ENCODE measurements at places on chromosomes 12 and 14.

DNA sequence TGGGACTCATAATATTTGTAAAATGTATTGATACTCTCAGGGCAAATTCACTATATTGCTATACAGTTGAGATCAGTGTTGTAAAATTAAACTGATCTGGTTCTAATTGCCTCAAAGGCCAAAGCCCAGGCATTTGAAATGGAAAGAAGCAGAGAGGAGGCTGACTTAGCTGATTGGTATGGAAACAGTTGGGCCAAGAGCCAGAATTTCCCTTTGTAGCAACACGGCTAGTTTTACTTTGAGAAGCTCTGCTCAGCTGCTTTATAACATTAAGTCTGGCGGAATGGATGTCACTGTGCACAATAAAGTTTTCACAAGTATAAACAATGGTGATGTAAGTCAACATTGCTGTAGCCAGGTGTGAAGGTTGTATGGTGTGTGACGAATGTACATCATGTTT is 186.4 kb downstream of the MSRB3 start:
- DNase-seq = no peak

GRCh38 chr14:74596741-74597450 is 15.1 kb downstream of the LTBP2 start:
- no peak for DNase-seq

DNA sequence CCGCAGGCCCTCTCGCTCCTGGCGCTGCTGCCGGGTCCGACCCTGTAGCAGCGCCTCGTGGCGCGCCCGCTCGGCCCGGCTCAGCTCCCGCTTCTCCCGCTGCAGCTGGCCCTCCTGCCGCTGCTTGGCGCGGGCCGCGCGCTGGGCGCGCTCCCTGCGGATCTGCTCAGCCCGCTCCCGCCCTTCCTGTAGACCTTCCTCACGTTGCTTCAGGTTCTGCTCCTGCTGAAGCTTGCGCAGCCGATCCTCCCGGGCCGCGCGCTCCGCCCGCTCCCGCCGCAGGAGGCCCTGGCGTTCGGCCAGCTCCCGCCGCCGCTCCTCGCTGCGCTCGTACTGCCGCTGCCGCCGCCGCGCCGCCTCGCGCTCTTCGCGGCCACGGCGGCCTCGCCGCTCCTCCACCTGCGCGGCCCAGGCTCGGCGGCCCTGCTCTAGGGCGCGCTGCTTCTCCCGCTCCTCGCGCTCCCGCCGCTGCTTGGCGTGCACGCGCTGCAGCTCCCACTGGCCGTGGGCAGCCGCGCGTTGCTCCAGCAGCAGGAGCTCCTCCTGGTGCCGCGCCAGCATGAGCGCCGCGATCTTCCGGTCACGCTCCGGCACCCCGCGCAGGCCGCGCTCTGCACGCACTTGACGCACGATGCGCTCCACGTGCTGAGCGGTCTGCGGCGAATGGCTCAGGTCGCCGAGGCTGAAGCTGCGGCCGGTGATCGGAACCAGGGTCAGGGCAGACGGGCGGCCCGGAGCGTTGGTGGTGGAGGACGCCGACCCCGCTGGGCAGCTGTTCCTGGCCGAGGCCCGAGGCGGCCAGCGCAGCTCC is 2.4 kb downstream of the CCDC177 start:
- DNase-seq = no peak

- DNase-seq = no peak
These were observed 272 bp downstream of the HECTD1 start for GRCh38 chr14:31207287-31207754.

DNA sequence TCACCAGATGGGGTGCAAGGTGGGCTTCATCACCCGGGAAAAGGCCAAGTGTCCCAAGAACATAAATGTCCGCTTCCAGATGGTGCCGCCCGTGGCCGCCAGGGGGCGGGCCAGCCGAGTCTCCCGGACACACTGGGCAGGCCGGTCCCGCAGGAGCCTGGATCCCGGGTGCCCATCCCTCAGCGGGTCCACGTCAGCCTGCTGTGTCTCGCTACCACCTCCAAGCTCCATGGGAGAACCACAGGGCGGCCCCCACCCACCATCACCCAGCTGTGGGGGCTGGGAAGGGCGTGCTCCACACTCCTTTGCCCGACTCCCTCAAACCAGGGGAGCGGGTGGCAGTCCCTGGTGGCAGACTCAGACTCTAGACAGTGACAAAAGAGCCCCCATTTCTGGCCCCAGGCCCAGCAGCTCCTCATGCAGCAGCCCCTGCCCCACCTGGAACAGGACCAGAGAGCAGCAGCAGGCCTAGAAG is 22.0 kb upstream of the NUDT14 start:
- DNase-seq = peak; percentile 28

GRCh38 chr12:61272441-61272840 is 987.8 kb upstream of the USP15 start:
- no peak for DNase-seq

DNA sequence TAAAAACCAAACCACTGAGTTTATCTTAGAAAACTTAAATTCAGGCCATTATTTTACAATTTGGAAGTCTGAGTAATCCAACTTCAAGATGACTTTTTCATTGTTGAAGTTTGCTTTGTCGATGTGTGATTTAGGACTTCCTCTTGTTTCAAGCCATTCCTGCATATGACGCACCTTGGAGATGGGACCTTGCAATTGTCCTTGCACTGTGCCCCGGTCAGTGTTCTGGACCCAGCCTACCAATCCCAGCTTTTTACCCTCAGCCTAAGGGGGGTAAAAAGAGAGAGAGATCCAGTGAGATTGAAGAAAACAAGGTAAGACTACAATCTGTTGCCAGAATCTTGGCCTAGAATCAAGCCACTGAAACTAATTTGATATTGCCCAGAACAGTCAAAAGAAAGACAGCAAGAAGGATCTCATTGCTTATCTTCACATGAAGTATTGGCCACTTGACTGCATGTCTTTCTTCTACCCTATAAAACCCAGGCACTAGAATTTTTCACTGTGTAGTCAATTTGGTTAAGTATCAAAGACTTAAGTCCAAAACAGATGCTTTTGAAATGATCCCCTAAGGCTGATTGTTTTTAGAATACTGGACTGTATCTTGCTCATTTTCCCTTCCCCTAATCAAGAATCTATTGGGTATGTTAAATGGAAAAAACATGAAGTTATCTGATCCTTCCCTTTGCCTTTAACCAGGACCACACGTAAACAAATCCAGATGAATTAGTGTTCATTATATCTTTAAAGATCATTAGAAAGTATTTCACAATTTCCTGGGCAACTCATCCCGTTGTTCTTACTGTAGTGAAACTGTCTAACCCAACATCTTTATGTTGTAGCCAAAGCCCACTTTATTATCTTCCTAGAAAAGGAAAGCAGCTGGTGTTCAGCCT is 2.4 kb upstream of the MLH3 start:
- no peak for DNase-seq

GRCh38 chr12:50467439-50467838 is 37.3 kb upstream of the DIP2B start:
- DNase-seq = no peak

DNA sequence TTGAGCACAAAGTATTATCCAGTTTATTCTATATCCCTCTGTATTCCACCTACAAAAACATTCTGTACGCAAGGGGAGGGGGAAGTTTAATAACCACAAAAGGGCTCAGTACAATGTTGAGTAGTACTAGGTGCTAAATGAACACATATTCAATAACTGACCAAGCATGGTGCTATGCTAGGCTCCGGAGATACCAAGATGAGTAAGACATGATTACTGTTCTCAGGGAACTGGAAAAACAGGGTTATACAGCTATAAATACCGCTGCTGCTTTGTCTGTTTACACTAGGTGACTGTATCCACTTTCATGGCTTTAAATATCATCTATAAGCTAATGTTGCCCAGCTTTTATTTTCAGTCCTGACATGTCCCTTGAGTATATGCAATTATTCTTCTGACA is 135.8 kb downstream of the INSM2 start:
- no peak for DNase-seq

DNA sequence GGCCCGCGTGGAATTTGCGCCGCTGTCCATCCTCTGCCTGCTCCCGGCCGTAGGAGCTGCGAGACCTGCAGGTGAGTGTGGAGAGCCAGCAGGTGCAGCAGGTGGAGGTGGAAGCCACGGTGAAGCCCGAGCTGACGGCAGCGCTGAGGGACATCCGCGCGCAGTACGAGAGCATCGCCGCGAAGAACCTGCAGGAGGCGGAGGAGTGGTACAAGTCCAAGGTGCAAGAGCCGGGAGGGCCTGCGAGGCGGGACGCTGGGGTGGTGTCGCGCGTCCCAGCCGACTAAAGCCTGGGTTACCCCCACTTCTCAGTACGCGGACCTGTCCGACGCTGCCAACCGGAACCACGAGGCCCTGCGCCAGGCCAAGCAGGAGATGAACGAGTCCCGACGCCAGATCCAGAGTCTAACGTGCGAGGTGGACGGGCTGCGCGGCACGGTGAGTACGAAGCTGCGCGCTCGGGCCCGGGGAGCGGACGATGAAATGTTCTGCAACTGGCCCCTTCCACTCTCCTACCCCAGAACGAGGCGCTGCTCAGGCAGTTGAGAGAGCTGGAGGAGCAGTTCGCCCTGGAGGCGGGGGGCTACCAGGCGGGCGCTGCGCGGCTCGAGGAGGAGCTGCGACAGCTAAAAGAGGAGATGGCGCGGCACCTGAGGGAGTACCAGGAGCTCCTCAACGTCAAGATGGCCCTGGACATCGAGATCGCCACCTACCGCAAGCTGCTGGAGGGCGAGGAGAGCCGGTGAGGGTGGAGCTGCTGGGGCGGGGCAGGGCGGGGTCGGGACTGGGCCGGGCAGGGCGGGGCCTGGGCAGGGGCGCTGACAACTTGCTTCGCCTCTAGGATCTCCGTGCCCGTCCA is 2.1 kb downstream of the PRPH start:
- no peak for DNase-seq

DNA sequence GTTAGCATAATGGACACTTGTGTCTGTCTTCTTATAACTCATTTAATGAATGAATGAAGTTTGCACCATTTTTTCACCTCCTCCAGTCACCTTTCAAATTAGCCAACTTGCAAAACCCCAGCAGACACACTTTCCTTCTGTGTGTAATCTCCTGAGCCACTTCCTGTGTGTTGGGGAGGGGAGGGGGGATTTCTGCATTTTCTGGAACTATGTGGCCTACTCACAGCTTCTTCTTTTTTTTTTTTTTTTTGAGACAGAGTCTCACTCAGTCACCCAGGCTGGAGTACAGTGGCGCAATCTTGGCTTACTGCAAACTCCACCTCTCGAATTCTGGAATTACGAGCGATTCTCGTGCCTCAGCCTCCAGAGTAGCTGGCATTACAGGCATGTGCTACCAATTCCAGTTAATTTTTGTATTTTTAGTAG is 4.1 kb upstream of the SERPINA1 start:
- DNase-seq = no peak

GRCh38 chr12:54251667-54252284 is 28.1 kb downstream of the CBX5 start:
- no peak for DNase-seq

GRCh38 chr14:77103475-77103874 is 5.4 kb downstream of the CIPC start:
- DNase-seq = no peak

DNA sequence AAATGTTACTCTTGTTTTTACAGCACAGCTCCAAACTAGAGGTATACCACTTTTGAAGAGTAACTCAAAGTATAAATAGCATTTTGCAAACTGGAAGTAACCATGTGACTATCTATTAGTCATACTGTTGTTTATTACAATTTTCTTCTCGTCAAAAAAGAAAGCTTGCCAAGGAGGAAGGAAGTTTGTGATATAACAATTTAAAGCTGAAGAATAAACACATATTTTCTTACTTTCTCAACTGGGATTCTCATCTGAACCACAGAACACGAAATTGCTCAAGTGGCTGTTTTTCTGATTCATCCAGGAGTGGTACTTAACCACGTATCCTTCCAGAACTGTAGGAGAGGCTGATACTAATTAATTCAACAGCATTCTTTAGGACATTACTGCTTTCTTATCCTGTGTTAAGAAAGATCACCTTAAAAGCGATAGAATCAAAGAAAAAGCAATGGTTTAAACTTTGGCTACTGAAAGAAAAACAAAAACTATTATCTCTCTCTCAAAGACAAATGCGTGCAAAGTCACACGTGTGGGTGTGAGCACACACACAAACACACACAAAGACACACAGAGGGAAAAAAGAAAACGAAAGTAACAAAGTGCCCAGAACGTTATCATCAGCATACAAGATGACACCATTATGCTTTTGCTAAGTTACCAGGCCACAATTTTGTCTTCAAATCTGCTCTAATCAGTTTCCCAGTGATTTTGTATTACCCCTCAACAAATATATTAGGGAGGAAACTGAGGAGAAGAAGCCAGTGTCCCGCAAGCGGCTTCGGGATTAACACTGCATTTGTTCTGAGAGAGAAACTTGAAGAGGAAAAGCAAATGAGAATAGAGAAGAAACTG is at the start of gene CLEC2B:
Gene CLEC2B (minus strand): TSS at position 48 of the 855 bp plus-strand sequence.
- DNase-seq = no peak

DNA sequence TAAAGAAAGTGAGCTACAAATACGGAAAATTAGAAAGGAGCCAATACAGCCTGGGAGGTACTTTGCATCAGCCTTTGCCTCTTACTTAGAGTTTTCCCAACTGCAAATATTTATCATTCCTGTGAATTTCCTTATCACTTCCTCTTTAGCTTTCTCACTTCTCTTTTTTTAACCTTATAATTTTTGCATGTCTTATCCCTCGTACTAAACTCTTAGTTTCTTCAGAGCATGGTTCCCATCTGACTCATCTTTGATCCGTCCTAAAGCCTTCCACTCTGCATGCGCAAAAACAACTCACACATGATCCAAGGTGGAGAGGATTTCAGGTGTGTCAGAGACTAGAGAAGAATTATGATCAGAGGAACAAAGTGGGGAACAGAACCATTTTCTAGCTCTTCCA is 9.6 kb upstream of the SNAPC1 start:
- DNase-seq = no peak

- DNase-seq = peak; percentile 11
These were observed 66.2 kb upstream of the PTGR2 start for GRCh38 chr14:73785336-73785833.

DNA sequence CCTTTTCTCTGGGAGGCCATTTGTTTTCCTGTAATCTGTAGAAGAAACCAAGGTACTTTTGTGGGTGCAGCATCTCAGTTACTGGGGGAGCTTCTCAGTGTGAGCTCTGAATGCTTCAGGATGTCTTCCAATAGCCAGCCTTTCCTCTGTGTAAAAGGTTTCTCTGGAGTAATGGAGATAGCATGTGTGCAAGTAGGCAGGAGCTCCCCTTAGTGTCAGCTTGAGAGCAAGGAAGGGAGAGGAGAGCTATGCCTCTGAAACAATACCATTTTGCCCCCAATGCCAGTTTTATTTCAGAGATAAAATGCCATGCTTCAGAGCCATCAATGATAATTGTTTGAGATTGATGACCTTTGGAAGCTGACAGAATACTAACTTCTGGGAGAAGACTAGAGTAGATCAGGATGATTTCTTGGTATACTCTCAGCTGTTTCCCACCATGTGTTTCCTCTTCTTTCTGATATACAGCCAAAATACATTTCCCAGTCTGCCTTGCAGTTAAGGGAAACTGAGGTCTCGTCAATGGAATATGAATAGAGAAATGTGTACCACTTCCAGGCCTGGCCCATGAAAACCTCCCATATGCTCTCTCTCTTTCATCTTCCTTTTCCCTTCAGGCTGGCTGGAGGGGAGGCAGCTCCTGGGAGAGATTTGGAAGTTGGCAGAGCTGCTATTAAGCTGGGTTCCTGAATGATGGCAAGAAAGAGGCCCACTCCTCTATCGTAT is 125.7 kb downstream of the CRADD start:
- no peak for DNase-seq
